Ureter (tissue), 1 donor: ENCODE measurements at places on chromosomes 7 and 10. TPM values are rescaled to one million over a fixed set of nuclear protein-coding genes. Genes with fewer than 3 reads are reported as not detected.

DNA sequence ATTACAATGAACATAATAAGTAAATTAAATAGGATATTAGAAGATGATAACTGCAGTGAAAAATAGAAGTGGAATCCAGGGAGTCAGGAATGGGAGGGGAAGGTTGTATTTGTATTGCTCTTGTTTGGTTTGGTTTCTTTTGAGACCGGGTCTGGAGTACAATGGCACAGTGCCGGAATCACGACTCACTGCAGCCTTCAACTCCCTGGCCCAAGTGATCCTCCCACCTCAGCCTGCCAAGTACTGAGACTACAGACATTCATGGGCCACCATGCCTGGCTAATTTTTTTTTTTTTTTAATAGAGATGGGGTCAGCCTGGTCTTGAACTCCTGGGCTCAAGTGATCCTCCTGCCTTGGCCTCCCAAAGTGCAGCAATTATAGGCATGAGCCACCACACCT lies 59.9 kb upstream of the LRRC4 start:
- DNase-seq = no peak

DNA sequence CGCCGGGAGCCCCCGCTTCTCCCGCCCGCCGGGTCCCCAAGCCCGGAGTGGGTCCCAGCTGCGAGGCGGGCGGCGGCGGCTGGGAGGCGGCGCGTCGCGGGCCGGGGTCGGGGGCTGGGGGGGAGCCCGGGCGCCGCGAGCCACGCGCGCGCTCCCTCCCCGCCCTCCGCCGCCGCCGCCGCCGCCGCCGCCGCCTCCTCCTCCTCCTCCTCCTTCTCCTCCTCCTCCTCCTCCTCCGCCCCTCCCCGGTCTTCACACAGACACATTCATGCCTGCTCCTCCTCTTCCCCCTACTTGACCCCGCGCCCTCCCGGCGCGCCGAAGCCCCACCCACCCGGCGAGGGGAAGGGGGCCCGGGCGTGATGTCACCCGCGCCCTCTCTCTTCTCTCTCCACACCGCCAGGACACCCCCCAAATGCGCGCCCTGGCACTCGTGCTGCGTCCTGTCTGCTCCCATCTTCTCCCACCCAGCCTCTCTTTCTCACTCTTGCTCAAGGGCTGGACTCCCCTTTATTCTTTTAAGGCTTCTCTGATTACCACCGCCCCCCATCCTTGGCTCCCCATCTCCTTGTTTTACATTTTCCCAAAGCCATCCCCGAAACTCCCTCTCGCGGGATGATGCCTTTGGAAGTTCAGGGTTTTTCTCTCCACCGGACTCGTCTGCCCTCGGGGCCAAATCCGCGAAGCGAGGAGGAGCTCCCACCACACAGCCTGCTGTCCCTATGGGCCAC lies 967 bp upstream of the GLI3 start:
- DNase-seq = peak; percentile 80

DNA sequence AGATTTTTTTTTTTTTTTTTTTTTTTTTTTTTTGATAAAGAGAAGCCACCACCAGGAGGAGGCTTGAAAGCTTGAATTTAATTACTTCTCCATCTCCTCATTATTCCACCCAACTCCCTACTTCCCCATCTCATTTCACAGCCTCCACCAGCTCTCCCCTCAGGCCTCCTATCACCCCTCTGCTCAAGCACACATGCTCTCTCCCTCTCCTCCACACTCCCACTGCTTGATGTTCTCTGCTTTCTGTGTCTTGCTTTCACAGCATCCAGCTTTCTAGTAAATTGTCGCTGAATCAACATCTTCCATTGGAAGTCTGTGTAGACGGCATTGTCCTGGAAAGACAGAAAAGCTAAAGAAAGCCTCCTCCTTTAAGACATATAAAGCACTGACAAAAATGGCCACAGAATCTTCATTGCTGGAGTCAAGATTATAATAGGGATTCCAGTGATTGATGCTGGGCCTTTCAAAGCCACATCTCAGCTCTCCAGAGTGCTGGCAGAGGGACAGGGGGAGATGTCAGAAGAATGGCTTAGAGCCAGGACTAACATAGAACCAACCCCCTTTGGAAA lies 58.3 kb downstream of the DOCK4 start:
- DNase-seq = no peak

GRCh38 chr7:137983323-137984008 lies 18.4 kb downstream of the CREB3L2 start:
- DNase-seq = no peak

Gene KCNIP2
- 5.7 TPM for total RNA-seq

Gene CHAT
- total RNA-seq = not detected

Gene CFAP46
- total RNA-seq = 1.7 TPM

Gene SLC13A1
- total RNA-seq = not detected
